ENCODE measurements at places on chromosomes 4 and X. TPM values are rescaled to one million over a fixed set of nuclear protein-coding genes. Genes with fewer than 3 reads are reported as not detected.

DNA sequence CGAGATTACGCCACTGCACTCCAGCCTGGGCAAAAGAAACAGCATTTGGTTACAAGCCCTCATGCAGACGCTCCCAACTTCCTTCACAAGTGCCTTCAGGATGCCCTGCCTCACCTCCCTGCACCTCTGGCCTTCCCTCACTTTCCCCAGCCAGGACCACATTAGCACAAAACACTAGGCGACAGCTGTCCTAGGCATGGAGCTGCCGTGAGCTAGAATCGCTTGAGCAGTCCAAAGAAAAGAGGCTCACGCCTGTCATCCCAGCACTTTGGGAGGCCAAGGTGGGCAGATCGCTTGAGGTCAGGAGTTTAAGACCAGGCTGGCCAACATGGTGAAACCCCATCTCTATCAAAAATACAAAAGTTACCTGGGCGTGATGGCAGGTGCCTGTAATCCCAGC lies 15.8 kb downstream of the RNF212 start:
- DNase-seq: no peak

The FGF5 gene
- polyA plus RNA-seq: 0.06 TPM

DNA sequence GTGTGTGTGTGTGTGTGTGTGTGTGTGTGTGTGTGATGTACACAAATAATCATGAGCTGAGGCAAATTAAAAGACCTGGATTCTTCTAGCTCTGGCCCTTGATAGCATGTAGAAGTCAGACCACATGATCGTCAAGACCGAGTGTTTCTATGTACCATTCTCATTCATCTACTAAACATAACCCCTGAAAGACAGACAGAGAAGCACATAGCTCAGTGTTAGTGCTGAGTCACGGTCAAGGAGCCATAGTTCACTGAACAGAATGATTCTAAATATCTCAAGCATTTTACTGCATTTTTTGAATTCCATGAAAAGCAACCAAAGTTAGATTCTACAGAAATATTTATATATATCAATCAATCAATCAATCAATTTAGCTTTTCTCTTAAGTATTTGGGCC lies 412.3 kb upstream of the CXorf51A start:
- no peak for DNase-seq

- DNase-seq: no peak
Measured at GRCh38 chr4:179607003-179607402, 2164.8 kb upstream of the AGA start.

The CT45A2 gene
- not detected for polyA plus RNA-seq

The MND1 gene
- polyA plus RNA-seq: 11.6 TPM

Data from left renal pelvis (tissue), 4 donors.